ENCODE measurements at places on chromosomes 7 and 10.

- no peak for DNase-seq
These were observed 119.4 kb downstream of the ST7 start for GRCh38 chr7:117072620-117073118.

- peak; percentile 62 for DNase-seq
These were observed 95.4 kb downstream of the ELMO1 start for GRCh38 chr7:37352974-37353948.

DNA sequence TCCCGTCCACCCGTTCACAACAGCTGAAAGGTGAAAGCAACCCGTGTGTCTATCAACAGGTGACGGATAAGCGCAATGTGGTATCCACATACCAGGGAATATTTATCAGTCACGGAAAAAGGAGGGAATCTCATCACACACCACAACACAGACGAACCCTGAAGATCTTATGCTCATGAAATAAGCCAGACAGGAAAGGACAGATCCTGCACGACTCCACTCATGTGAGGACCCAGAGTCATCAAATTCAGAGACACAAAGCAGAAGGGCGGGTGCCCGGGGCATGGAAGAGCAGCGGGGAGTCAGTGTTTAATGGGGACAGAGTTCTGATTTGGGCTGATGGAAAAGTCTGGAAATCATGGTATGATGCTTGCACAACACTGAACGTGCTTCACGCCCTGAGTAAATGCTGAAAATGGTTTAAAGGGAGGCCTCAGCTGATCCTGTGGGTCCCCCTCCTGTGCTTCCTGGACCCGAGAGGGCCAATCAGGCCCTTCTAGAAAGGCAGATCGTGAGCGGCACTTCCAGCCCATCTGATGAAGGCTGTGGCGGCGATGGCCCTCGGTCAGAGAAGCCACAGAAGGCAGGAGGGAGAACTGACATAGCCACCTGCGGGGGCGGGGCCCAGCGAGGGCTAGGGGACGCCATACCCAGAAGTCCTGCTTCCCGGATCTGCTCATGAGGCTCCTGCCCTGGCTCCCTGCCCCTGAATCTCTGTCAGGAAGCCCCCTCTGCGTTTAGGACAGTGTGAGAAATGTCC lies 19.1 kb downstream of the WDR86 start:
- DNase-seq, result no peak

GRCh38 chr7:92612501-92612900 lies 22.3 kb upstream of the FAM133B start:
- no peak for DNase-seq

- DNase-seq, result no peak
These were observed 5.2 kb downstream of the FZD9 start for GRCh38 chr7:73438547-73439409.

GRCh38 chr7:98470485-98471240 lies 69.8 kb upstream of the BAIAP2L1 start:
- DNase-seq, result peak; percentile 23

DNA sequence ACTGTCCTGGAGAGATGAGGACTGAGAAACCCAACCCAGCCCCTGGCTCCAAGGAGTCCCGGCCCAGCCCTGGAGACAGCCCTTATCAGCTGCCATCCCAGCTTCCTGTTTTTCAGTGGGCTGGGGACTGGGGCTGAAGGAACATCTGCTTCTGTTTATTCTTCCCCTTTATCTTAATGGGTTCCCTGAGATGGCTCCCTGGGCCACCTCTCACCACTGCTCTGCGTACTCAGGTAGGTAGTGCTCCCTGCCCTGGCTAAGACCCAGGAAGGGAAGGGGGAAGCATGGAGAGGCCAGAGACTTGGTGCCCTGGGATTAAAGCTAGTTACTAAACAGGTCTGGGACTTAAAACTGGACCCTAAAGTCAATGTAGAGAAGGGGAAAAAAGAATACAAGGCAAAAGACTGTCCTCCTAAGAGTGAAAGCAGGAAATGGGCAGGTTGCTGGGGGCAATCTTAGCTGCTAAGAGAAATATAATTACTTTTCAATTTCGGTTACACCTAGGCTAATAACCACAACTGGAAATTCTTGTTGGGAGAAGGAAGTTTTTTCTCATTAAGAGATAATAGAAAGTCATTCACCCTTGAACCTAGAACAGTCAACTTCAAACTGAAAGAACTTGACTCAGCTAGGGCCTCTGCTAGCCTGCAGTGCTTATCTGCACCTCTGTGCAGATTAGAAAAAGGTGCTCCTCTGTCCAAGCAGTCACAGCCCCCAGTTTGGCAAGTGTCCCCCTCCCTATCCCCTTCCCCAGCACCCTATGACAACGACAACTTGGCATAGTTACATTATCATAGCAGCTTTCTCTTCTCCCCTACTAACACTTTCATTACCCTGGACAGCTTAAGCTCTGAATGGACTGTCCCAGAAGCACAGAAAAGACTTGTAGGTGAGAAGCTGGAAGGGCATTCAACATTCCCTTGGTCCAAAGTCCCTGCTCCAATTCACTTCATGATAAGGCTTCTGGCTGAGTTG lies 65.6 kb upstream of the KDM7A start:
- DNase-seq, result no peak

- DNase-seq, result no peak
These were observed 52.6 kb downstream of the TSPAN15 start for GRCh38 chr10:69503896-69504265.

DNA sequence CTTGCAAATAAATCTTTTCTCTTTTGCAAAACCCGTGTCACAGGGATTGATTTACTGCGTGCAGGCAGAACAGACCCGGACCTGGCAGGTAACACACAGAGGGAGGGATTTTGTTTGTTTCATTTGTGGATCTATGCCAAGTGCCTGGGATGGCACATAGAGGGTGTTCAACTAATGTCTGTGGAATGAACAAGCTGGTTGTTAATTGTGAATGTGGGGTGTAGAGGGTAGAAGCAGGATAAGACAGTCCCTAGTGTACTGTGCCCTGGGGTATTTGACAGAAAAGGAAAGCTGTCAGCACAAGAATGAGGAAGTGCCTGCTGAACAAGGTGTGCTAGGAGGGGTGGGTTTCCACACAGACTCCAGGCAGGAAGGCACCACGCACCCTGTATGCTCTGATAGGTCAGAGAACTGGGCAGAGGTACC lies 331.8 kb downstream of the CALN1 start:
- no peak for DNase-seq

GRCh38 chr10:117442521-117442920 lies 67.3 kb upstream of the PDZD8 start:
- DNase-seq, result no peak

- DNase-seq, result no peak
These were observed 91.9 kb downstream of the GPAM start for GRCh38 chr10:112091703-112092102.

DNA sequence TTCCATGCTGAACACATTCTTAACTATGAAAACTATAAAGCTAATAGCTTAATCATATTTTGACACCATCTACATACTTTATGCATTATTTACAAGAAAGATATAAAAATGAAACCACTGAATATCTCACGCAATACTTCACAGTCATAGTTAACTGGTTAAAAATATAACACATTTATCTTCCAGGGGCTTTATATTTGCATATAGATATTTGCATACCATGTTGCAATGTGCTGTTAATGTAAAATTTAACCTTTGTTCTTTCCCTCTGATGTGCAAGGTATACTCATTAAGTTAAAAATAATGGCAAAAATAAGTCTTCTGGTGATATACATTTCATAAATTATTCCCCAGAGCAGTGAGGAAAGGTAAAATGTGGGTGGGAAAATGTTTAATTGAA lies 76.9 kb upstream of the MGMT start:
- DNase-seq, result no peak

DNA sequence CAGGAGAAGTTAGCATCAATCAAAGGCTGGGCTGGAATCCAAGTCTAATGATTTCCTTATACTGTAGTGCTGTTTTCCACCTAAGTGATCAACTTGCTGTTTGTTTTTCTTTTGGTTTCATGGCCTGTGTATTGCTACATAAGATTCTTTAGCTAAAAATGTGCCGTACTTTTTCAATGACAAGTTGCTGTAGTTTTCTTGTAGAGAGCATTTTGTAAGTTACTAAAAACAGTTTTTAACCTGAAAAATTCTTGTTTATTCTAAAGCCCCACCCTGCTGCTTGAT lies 1.3 kb downstream of the HELLS start:
- DNase-seq, result no peak

DNA sequence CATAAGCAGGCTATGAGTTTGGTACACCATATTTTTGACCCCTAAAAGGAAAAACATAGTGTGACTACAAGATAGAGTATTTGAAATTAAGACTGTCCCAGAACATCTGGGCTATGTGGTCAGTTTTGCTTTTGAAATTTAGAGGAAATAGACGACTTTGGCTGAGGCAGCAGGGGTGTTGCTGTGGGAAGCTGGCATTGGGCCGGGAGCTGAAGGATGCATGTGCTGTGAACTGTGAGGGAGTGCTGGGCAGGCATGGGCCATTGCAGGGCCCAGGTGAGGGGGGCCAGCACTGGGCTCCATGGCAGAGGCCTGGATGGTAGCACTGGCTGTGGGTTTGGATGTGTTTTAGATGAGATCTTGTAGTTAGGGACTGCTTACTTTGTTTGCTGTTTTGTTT lies 168.3 kb downstream of the BMPER start:
- DNase-seq, result no peak

- DNase-seq, result no peak
These were observed 27.0 kb upstream of the PODXL start for GRCh38 chr7:131583430-131583829.

DNA sequence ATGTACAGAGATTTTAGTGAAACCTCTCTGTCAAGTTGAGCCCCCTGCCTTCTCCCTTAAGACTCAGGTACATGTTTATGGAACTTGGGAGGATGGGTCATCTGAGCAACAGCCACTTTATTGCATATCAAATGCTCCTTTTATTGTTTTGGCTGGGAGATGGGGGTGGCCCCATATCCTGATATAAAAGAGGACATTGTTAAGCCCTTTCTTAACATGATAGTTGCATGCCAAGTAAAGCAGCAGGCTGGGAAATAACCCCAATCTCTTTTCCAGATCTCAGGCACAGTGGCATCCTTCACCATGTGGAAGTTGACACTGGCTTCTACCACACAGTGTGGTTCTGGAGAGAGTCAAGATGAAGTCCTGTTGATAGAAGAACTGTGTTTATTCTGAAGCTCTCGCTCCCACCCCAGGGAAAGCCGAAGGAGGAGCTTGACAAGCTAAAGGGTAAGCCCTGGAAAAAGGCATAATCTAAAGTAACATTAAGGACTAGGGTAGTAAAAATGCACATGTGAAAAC lies 746.7 kb downstream of the SUGCT start:
- DNase-seq, result no peak

GRCh38 chr7:133783276-133783675 lies 343.9 kb upstream of the LRGUK start:
- DNase-seq, result no peak

GRCh38 chr10:119391440-119392251 lies 150.9 kb downstream of the RGS10 start:
- no peak for DNase-seq

DNA sequence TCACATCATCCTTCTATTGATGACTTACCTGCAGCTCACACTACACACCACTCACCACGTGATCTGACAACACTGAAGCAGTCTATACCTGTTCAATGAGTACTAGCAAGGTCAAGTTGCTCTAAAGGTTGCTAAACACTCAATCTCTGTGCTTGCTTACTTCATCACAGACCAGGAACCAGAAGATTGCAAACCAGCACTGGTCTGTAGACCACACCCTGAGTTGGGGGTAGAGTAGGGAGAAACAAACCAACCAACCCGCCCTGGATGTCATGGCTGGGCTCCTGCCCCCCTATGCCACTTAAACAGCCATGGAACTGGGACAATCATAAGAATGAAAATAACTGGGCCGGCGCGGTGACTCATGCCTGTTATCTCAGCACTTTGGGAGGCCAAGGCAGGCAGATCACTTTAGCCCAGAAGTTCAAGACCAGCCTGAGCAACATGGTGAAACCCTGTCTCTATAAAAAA lies 19.6 kb downstream of the DLG5 start:
- no peak for DNase-seq

- no peak for DNase-seq
These were observed 133.4 kb upstream of the ADO start for GRCh38 chr10:62671104-62671503.

DNA sequence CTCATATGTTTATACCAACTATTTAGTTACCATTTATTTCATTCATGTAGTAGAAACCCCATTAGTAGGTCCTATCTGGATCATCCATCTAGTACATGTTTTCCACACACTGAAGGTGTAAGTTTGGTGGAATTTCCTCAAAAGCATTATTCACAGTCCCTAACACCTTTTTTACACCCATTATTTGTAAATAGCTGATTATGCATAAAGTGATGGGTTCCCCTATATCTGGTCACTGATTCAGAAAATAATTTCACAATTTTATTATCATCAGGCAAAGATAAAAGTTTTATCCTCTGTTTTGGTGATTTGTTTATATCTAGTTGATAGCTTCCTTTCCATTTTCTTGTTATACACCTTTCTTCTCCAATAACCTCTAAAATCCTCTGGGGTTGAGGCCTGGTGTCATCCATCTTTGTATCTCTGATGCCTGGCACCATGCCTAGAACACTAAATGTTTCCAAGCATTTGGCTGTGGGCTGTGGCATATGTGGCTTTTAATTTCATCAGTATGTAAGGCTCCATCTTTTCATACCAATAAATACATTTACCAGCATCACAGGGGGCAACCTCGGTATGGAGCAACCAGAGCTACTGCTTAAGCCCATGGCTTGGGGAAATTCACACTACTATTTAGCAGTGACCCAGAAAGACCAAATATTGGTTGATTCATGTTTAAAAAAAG lies 1089.5 kb upstream of the LRRN3 start:
- DNase-seq, result no peak
